ENCODE measurements at places on chromosomes 7 and 10.

DNA sequence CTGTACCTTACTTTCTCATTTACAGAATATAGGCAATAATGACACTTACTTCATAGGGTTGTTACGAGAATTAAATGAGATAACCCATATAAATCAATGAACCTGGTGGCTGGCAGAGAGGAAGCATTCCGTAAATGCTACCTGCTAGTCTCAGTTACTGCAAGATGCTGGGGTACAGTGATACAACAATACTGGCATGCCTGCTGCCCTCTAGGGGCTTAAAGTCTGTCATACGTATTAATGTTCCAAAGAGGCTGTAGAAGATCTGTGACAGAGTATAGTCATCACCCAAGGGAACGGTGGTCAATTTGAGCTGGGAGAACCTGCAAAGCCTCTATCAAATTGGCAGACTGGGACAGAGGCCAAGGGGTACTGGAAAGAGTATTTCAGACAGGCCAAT is 421.5 kb downstream of the GPAM start:
- no peak for DNase-seq

- no peak for DNase-seq
These were observed 561 bp upstream of the HNRNPF start for GRCh38 chr10:43409385-43410109.

DNA sequence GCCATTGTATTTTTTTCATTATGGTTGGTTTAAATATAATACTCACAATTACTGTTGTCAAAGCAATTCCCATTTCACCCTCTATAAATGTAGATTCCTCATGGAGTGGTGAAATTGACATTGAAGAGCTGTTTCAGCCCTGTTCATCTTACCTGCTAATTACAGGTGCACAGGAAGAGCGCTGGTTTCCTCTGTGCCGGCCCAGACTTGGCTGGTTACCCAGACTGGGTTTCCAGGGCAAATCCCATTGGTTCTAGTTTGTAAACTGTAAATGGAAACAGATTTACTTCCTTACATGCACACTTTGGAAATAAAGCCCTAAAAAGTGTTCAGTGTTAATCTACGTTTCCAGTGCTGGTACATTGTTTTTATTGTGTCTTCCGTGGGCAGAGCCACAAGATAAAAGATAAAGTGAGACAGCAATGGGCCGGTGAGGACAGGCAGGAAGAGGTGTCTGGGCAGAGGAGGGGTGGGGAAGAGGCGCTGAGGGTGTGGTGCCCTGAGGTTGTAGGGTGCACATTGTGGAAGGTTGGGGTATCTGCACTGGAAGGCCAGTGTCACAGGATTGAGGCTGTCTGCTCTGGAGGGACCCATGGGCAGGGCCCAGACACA is 71.6 kb upstream of the ZPBP start:
- no peak for DNase-seq

DNA sequence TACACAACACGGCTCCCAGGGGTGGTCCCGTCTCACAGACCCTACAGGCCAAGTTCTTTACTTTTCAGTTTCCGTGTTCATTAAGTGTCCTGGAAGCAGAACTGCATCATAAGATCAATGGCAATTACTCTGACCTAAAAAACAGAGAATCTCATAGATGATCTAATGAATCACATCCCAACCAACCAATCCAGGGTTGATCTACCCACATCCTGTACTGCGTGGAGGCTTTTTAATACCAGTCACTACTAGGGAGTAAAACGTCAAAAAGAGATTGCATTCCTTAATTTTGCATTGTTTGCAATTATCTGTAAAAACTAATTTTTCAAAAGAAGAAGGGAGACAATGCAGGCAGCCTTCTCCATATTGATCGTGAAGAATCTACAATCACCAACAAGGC is 72.6 kb downstream of the PARD3 start:
- DNase-seq, result no peak

GRCh38 chr10:126564326-126564888 is 106.1 kb downstream of the C10orf90 start:
- no peak for DNase-seq

DNA sequence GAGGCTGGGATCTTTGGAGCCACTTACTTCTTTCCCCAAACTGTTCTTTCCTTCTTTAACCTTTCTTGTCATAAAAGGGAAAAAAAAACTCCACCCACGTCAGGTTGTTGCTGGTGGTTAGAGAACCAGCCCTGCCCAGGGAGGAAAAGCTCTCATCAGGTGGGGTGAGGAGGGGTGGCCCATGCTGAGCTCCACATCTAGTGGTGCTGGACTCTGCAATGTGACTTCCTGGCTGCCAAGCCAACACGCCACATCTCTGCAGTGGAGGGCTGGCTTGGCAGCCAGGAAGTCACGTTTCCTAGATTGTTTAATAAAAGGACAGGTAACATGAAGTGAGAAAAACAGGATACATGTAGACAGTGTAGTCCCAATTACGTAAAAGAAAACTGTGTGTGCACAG is 37.4 kb downstream of the WIPF3 start:
- no peak for DNase-seq

GRCh38 chr10:75772153-75772887 is 340.9 kb downstream of the LRMDA start:
- DNase-seq, result no peak

DNA sequence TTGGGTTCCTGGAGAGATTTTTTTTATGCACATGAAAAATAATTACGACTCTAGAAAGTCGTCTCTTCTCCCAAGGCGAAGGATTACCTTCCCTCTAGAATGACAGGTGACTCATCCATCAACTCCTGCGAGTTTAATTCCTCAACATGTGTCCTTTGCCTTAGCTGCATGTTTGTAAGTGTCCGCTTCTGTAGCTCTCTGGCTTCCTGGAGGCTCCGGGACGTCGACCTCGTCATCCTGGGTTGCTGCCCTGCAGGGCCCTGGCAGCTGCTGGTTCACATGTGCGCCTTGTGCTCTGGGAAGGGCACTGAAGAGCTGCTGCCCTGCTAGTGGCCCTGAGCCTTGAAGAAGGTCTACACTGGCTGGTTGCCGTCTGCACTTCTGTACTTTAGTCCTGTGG is 210.2 kb downstream of the MLLT10 start:
- peak; percentile 59 for DNase-seq

- no peak for DNase-seq
These were observed 40.1 kb downstream of the LRGUK start for GRCh38 chr7:134167250-134167649.

DNA sequence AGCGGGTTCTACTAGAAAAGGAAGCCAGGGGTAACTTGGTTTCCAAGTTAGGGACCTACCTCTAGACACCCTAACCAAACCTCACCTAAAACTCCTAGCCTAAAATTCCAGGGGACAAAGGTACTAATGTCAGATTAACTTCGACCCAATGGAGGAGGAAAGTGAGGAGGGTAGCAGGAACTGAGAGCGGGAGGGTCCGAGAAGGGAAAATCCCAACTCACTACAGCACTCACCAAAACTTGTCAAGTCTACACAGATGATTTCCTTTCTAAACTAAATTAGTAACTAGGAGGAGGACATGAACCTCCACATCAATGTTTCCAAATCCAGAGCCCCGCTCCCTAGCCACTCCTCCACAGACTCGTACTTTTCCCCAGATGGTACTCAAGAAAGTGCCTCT is 22.6 kb downstream of the CHCHD3 start:
- DNase-seq, result no peak

DNA sequence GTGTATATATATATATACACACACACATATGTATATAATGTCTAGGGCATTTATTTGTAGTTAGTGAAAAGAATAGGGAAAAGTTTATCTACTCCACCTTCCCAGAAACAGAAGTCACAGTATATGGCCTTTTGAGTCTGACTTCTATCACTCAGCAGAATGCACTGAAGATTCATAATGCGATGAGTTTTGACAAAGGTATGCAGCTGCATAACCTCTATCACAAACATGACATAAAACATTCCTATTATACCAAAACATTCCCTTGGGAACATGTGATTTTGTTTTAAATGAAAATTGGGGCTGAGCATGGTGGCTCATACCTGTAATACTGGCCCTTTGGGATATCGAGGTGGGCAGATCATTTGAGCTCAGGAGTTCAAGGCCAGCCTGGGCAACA is 137.3 kb upstream of the EEPD1 start:
- DNase-seq, result no peak

DNA sequence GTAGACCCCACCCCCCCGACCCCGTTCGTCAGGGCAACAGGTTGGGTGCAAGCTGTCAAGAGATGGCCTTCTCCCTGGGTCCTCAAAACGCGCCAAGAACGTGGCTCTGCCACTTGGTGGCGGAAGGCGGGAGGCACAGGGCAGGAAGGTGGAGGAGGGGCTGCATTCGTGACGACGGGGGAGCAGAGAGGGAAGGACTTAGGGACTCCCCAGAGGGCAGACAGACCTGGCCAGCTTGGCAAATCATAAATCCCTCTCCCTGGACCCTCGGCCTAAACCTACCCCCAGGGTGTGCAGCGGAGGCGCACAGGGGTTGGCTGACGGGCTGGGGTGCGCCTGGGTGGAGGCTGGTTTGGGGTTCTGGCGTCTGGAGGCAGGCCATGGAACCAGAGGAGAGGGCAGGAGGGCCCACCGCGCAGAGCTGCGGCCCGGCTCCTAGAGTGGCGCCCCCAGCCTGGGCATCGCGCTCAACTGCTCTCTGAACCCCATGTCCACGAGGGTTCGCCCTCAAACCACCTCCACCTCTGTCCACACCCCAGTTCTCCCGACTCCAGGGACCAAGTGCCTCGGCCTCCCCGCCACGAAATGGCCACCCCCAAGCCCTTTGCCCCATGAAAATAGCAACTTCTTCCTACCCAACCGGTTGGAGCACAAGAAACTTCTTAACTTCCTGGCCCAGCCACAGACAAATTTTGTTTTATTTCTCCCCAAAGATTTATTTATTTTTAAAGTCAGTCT is 10.8 kb upstream of the GATA3 start:
- DNase-seq, result no peak

GRCh38 chr10:99850021-99850766 is 67.8 kb downstream of the ABCC2 start:
- DNase-seq, result peak; percentile 80

DNA sequence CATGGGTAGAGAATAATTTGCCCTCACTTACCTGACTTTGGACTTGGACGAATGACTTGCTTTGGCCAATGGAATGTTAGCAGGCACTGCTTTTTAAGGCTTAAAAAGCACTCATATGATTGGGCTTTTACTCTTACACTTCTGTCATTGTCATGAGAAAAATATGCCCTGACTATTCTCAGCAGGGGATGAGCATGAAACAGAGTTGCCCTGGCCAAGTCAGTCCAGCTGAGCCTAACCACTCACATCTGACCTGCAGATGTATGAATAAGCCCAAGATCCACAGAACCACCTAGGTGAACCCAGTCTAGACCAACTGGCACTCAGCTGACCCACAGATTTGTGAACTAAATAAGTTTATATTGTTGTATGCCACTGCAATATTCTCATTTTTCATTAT is 573.5 kb downstream of the TNS3 start:
- no peak for DNase-seq

- DNase-seq, result no peak
These were observed 304.9 kb downstream of the SUGCT start for GRCh38 chr7:40439686-40440085.

DNA sequence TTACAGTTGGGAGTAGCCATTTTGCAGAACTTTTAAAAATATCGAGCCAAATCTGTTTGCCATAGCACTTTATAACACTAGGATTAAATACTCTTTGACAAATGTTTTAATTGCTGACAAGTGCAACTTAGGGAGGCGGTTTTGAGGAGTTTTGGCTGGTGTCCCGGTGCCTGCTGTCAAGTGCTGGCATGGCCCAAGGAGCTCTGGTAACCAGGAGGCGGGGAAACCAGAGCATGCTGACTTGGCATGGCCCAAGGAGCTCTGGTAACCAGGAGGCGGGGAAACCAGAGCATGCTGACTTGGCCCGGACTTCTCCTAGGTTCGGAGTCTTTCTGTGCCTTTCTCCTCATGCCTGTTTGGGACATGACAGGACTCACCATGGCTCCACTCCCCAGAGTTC is 30.8 kb upstream of the ZNF32 start:
- no peak for DNase-seq

GRCh38 chr7:5425507-5426225 is 2.0 kb upstream of the TNRC18 start:
- DNase-seq, result peak; percentile 92

DNA sequence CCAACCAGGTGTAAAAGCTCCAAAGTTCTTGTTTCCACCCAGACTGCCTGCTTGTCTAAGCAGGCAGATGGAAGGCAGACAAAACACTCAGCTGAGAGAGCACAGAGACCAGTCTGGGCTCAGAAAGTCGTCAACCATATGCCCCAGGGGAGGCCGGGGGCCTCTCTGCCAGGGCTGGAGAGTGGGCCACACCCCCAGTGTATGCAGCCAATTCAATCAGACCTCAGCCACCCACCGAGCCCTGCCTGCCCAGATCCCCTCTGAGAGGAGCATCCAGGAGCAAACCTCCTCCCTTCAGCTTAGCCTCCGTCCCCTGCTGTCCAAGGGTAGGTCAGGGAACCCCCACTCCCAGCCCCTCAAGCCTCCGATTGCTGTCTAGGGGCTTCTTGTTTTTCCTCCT is 196.3 kb downstream of the LSM5 start:
- DNase-seq, result no peak

DNA sequence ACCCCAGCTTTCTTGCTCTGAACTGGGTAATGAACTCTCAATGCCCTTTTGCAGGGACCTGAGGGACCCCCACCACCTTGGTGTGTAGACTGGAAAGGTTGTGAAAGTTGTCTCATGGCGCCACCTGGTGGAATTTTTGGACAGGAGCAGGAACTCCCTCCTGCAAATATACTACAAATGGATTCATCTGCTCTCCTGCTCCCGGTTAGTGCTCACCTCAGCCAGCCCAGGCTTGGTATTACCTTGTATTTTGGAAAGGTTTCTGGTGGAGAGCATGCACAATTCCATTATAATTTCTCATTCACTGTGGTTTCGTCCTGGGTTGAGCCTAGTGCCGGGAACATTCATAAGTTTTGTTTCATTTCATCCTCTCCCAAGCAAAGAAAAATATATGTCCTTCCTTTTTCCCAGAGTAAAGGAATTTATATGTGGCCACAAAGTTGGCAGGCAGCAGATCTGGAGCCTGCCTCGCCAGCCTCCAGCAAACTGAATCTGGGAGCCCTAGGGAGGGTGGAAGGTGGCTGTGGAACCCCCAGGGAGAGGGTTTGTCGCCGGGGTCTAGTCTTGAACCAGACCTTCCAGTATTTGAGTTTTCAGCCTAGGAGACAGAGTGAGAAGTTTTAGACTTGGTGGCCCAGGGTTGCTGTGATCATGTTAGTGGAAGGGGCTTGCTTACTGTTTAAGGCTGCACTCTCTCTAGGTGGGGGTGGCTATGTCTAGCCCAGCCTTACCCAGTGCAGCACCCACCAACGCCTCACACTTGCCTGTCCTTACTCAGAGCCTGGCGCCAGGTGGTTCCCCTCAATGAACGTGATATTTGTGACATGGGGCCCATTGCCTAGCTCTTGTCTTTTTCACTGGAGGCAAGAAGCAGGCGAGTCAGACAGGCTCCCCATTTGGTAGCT is 9.5 kb downstream of the FAM241B start:
- peak; percentile 75 for DNase-seq

- no peak for DNase-seq
These were observed 17.1 kb upstream of the ARPC1A start for GRCh38 chr7:99308461-99309074.

DNA sequence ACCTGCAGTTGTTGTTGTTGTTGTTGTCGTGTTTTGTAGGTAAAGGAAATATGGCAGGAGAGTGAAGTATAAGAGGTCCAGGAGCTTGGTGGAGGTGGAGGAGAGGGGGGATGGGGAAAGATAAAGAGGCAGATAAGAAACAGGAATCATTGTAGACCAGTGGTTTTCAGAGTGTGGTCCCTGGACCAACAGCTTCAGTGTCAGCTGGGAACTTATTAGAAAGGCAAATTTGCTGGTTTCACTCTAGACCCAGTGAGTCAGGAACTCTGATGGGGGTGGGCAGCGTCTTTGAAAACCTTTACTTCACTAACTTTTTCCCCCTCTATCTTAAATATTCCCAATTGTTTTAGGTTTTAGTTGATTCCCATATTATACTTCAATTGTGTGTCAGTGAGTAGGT is 241.5 kb downstream of the AUTS2 start:
- no peak for DNase-seq
